HuH-7.5 (cell line): ENCODE measurements at places on chromosomes 16 and 17.

GRCh38 chr17:787641-788221 lies 5.6 kb downstream of the MRM3 start:
- DNase-seq = no peak

GRCh38 chr17:7477392-7478275 lies 1.8 kb downstream of the ZBTB4 start:
- DNase-seq = no peak

- DNase-seq = no peak
Measured at GRCh38 chr16:88002749-88003148, 51.5 kb downstream of the BANP start.

DNA sequence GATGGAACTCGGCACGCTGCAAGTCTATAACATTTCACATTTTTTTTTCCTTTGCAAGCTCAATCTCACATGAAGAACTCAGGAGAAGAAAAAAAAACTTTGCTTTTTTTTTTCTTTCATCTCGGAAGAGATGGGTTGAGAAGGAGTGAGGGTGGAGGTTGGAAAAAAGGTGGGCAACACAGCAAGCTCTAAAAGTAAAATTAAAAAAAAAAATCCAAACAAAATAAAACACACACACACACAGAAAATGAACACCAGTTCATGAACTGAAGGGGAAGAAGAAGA lies 2.5 kb downstream of the MAF start:
- no peak for DNase-seq

DNA sequence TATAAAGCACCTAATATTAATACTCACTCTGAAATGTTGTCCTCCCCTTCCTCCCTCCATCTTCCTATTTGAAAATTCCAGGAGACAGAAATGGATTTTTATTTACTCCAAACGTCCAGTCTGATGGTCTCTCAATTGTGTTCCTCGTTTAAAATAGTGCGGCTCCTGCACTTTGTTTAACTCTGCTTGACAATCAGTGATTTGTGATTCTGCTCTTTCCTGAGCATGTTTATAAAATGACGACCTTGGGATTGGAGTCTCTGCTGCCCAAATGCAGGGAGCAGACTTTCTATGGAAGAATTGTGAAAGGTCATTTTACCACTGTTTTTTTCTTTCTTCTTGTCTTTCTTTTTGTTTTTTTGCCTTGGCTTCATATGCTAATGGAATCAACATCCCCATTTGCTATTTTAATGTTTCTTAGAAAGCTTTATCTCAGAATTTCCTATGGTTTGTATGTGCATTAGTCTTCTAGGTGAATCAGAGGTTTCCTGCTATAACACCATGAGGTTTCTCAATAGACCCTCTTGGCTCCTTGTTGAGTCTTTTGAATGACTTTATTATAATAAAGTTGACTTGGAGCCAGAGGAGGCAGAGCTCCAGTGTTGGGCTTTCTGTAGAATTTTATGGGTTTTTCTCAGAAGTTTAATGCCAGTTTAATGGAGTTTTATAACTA lies 376.5 kb downstream of the CDH11 start:
- DNase-seq = no peak

- DNase-seq = no peak
Measured at GRCh38 chr16:23716484-23716883, 3.5 kb upstream of the ERN2 start.

DNA sequence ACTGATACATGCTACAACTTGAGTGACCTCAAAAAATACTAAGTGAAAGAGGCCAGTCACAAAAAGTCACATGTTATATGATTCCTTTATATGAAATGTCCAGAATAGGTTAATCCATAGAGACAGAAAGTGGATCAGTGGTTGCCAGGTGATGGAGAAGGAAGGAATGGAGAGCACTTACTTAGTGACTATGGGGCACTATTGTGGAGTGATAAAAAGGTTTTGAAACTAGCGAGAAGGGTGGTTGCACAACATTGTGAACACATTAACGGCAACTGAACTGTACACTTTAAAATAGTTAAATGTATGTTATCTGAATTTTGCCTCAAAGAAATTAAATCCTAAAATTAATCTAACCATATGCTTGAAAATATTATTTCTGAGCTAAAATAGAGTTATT lies 25.9 kb downstream of the AMFR start:
- no peak for DNase-seq

- no peak for DNase-seq
Measured at GRCh38 chr16:3032624-3033023, 4.1 kb downstream of the BICDL2 start.

DNA sequence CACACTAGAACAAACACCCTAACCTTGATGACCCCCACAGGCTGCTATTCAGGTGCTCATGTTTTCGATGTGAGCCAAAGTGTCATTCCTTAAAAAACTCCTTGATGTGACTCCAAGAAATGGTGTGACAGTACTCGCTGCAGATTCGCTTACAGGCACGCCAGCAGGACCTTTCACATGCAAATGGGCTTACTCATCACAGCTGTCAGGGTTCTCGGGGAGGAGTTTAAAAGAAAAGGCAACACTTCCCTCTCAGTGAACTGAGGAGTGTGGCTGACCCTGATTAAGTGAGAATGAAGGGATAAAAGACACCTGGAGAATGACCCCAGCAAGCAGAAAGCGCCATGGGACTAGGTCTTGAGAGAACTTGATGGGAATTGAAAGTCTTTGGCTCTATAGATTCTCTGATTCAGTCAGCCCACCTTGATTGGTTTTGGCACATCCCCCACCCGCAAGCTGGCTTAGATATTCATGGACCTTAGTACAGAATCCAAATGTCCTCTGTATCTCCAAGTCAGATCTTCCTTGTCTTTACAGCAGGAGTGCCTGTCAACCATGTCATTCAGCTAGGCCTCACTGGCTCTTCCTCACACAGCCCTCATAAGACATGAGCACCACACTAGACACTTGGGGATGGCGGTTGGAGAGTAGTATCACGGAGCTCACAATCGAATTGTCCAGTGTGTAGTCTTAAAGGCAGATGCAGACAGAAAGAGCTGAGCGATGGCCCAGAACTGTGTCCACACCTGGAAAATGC lies 82.6 kb downstream of the HIC1 start:
- no peak for DNase-seq

GRCh38 chr16:23734176-23734893 lies 20.5 kb upstream of the CHP2 start:
- no peak for DNase-seq

GRCh38 chr16:66927918-66928649 lies 2.7 kb upstream of the RRAD start:
- no peak for DNase-seq
